ENCODE measurements at places on chromosomes 16 and 17.

GRCh38 chr17:60804831-60805230 lies 127.2 kb downstream of the BCAS3 start:
- DNase-seq: no peak

DNA sequence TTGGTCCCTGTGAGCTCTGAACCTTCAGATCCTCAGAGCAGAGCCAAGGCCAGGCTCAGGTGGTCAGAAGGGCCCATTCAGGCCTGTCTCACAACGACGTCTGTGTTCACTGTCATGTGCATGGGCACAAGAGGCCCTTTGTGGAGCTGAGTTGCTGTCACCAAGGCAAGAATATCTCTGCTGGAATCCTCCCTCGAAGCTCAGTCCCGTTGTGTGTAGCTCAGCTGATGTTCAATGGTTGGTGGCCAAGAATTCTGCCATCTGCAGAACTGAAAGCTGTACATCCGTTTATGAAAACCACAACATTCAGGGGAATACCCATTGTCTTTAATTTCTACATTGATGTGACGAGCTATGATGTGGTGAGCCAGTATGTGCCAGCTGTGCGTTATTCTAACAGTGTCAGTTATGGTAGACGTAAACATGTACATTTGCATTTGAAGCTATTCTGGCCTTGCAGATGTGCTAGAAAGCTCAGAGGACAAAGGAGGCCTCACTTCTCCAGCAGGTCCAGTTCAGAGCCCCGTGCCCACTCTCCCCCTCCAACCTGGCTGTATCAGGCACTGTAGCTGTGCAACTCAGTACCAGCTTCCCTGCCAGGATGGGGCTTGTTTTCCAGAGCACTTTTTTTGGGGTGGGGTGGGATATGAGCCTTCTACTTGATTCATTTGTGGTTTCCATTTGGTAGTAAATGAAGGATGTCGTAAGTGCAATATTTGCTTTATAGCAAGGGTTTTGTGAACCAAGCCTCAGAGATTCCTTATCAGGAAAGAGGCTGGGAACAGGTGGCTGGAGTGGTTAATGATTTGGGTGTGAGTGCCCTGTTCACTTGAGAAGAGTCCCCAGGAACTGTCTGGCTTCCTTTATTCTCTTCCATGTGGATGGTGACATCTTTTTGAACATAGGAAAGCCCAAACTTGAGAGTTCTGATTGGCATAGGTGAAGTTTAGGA lies 56.1 kb downstream of the B9D1 start:
- DNase-seq: no peak

DNA sequence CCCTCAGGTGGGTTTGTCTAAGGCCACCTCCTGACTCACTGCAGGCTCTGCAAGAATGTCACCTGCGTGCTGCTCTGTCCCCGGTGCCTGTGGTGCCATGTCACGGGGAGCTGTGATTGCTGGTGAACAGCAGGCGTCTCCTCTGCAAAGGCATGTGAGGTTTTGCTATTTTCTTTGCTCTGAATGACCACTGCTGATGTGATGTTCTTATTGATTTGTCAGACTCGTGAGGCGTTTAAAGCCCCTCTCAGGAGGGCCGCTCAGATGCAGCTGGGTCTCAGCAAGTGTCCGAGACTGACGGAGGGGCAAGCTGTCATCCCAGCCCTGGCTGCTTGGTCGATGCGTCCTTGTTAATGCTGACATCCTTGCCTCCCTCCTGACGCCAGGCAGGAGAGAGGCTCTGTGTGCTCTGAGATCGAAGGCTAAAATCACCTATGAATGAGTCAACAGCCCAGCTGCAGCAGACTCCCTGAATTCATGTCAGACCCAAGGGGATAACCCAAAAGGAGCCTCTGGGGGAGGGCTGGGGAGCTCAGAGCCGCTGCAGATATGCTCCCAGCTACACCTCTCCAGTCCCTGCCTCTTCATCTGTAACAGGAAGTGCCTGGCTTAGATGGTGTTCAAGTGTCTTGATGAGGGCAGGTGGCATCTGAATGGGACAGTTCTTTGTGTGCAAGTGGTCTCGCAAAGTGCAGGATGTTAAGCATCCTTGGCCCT lies 11.8 kb upstream of the PEMT start:
- no peak for DNase-seq

DNA sequence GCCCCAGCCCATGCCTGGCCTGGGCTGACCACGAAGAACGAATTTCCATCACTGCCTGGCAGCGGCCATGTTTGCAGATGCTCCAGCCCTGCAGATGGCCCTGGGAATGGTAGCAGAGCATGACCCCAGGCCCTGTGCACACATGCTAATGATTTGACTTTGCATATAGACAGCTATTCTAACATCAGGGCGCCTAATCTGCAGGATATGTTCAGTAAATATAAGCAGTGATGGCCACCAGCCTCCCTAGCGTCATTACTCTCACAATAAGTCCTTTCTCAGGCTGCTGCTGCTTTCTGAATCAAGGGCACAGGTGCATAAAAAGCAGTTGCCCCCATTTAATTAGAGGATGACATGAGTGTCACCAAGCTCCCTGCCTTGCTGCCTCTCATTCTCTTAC lies 24.2 kb downstream of the DNAH9 start:
- no peak for DNase-seq

DNA sequence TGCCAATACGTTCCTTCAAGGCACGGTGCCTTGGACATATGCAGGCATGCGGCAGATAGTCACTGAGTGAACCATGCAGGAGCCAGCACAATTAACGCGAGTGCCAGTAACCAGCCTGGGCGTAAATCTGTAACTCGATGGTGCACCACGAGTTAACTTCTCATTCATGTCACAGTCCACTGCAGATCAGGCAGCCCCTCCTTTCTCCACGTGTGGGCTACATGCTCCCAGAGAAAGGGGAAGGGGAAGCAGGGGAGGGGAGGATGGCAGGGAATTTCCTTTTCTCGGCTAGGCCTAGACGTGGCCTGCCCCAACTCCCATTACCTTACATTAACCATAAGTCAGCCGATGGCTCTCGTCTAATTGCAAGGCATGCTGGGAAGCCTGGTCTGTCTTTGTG lies 287.9 kb downstream of the CPPED1 start:
- DNase-seq: no peak
